Muscle of leg (tissue), 16 donors: ENCODE measurements at places on chromosomes 13 and 19.
A peak's percentile ranks its signal among the peaks of the same experiment; 100 is the strongest.

- no peak for DNase-seq
These were observed 32.2 kb downstream of the MTRF1 start for GRCh38 chr13:41231025-41231677.

DNA sequence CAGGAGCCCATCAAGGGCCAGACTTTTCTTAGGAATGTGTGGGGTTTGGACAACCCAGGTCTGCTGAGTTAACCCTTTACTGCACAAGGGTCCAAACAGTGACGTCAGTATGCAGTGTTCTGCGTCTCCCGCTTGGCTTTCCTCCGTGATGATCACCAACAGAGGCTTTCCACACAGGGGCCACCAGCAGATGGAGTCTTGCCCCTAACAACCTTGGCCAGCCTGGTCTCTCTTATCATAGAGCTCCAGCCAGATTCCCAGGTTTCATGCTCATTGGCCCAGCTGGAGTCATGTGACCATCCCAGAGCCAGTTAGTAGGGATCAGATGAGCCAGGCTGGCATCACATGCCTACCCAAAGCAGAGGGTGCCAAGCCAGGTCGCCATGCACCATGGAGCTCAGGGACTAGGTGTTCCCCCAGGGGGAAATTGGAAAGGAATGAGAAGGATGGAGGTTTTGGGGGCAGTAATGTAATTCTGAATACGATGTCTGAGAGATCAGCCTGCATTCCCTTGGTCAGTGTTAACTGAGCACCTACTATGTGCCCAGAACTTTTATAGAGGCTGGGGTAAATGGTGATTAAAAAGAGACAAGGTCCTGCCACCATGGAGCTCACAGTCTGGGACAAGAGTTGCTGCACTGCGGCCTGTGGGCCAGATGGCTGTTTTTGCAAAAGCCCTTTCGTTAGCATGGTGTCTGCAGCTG lies 61.2 kb downstream of the MYH14 start:
- no peak for DNase-seq

- no peak for DNase-seq
These were observed 713.4 kb downstream of the SLITRK5 start for GRCh38 chr13:88384542-88384941.

- DNase-seq = no peak
These were observed 98.0 kb downstream of the EDNRB start for GRCh38 chr13:77820431-77821149.

DNA sequence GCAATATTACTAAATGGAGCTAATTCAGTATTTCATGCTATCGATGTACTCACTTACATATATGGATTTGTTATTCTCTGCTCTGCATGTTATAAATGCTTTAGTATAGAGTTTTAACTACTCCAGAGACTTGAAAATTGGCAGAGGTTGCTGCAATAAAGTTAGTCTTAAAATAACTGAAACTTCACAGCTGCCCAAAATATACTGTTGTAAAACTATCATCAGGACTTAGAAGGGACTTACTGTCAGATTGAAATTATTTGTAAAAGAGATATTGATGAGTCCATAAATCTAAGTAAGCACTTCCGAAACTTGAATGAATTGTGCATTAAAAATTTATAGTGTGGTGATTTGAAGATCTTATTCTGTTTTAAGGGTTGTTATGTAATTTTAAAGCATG lies 1178.2 kb upstream of the PCDH20 start:
- peak; percentile 63 for DNase-seq

- DNase-seq = no peak
These were observed 50.4 kb upstream of the ARHGEF7 start for GRCh38 chr13:111064661-111065060.

DNA sequence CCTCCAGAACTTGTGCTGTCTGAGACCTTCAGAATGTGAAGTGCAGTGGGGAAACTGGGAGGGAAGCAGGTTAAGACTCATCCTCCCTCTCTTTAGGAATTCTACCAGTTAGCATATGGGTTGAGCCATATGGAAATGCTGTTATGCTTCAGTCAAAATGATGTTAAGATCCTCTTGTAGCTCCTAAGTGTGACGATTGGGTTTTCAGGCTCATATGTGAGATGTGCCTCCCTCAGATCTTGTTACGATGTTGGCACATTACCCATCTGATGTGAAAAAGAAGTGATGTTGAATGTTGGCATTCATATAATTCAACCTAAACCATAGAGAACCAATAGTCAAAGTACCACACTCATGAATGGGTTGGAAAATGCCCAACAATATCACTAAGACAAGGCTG lies 67.8 kb upstream of the IPO5 start:
- DNase-seq = no peak

DNA sequence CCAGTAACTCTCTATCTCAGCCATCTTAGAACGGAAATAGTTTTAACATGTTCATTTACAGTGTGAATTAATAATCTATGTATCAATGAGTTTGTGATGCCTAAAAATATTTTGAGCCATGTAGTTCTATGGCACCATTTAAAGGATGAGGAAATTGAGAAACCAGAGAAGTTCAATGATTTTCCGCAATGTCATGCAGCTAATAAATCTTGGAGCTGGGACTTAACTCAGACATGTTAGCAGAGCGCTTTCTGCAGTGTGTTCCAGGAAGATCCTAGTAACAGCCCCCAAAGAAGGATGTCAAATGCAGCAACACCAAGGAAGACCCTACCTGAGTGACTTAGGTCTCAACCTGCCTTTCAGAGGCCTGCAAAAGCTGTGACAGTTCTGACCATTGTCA lies 99.3 kb upstream of the RAP2A start:
- peak; percentile 42 for DNase-seq

GRCh38 chr19:47694466-47695273 lies 18.6 kb upstream of the EHD2 start:
- DNase-seq = no peak

DNA sequence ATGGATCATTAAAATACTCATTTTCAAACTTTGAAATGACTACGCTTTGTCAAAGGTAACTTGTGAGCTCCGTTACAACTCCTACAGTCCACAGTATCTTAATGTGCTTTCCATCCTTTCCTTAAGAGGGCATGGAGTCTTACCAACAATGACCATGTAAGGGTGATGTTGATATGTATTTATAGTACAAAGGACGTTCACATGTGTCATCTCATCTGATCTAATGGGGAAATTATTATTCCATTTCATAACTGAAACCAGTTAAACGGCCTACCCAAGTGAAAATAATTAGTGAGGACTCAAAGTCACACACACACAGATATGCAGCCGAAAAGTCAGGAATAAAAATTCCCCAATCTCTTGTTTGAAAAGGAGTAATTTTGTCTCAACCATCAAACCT lies 9.6 kb downstream of the USP12 start:
- no peak for DNase-seq

GRCh38 chr13:113050734-113051431 lies 54.7 kb upstream of the F7 start:
- DNase-seq = no peak

DNA sequence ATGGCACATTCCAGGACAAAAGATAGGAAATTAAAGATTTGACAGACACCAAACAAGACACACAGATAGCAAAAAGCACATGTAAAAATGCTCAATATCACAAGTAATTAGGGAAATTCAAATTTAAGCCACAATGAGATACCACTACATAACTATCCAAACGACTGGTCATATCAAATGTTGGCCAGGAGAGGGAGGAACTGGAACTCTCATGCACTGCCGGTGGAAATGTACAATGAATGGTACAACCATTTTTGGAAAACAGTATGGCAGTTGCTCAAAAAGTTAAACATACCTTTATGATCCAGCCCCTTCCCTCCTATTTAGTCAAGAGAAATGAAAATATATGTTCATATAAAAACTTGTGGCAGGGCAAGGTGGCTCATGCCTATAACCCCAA lies 36.8 kb upstream of the CYP2S1 start:
- DNase-seq = no peak

DNA sequence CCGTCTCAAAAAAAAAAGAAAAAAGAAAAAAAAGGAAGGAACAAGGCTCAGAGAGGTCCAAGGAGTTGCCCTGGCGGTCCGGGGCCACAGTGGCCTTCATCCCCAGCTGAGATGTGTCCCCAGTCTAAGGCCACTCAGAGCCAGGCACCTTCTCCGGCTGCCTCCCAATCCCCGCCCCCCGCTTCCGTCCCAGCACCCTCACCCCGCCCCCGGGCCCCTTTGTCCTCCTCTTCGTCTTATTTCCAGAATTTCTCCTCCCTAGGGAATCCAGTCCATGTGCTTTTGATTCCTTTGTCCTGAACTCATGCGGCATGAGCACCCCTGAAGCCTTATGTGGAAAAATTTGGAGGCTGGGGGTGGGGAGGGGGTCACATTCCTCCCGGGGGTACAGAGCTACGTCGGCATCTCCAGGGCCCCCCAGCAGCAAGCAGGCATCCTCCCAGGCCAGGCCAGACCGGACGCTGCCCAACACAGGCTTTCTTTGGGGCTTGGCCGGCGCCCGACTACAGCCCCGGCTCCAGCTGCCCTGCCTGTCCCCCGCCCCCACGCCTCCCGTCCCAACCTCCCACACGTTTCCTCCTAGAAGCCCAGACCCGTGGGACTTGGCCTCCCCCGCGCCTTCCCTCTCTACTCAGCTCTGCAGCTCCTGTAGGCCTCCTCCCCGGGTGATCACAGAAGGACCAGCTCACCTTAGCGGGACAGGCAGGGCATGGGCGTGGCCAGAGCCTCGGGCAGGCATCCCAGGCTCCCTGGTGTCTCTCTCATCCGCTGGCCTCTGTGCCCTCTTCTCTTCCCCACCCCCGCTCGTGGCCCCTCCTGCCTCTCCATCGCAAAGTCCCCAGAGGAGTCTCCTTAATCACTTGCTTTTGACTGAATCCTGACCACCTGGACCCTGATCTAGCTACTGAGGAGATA lies 17.8 kb upstream of the ADGRE5 start:
- peak; percentile 83 for DNase-seq

DNA sequence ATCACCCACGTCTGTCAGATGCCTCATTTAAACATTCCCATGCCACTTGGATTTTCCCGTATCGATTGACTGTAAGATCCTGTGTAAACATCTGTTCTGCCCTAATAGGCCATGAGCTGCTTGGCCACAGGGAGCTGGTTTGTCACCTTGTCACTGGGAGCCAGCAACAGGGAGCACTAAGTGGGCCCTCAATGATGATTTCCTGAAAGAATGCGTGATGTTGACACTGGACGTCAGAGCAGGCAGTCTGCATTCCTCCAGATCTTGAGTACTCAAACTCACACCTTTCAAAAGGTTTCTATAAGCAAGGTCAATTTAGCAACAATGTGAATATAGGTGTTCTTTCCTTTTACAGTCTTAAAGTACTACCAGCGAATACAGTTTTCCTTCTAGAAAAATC lies 78.8 kb downstream of the TUBGCP3 start:
- no peak for DNase-seq

DNA sequence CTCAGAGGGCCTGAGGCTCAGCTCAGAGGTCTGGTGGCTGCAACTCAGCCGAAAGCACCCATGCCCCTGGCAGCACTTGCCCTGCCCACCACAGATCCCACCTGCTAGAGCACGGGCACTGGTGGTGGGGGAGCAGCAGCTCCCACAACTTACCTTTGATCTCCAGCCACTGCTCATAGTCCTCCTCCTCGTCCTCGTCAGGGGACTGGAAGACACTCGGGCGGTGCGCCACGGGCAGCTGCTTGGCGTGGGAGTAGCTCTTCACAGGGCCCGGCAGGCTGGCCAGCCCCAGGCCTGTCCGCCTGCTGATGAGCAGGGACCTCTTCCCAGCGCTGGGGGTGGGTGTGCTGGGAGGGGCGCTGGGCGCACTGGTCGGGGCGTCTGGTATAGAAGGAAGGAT lies 14.6 kb downstream of the SUGP1 start:
- no peak for DNase-seq

GRCh38 chr19:52270266-52270885 lies 989 bp downstream of the ZNF766 start:
- DNase-seq = no peak

DNA sequence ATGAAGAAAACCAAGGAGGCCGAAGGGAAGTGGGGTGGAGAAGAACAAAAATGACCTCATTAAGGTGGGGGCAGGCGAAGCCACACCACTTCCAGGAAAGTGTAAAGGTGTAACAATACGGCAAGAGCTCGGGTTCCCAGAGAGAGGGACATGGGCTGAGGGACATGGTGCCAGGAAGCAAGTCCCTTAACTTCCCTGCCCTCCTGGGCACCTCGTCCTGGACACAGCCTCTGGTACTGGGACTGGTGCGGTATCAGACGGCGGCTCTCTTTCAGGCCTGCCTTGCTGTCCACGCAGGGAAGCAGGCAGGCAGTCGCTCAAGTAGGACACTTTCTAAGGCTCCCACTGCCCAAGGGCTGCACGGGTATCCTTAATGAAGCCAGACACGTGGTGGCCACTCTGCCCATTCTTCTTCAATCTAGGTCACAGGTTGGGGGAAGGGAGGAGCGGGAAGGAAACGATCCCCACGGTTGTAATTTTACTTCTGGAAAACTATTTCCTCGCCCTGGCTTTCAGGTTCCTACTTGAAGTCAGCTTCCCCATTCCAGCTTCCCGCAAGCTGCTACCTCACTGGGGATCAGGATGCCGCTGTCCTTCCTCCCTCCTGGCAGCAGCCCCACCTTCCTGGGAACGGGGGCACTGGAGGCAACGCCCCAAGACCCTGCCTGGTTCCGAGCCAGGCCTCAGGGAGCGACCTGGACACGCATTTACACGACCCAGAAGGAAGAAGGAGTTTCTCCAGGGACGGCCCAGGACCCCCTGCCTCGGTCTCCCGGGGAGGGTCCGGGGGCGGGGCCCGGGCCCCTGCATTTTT lies 1.2 kb downstream of the AP3D1 start:
- DNase-seq = peak; percentile 41

DNA sequence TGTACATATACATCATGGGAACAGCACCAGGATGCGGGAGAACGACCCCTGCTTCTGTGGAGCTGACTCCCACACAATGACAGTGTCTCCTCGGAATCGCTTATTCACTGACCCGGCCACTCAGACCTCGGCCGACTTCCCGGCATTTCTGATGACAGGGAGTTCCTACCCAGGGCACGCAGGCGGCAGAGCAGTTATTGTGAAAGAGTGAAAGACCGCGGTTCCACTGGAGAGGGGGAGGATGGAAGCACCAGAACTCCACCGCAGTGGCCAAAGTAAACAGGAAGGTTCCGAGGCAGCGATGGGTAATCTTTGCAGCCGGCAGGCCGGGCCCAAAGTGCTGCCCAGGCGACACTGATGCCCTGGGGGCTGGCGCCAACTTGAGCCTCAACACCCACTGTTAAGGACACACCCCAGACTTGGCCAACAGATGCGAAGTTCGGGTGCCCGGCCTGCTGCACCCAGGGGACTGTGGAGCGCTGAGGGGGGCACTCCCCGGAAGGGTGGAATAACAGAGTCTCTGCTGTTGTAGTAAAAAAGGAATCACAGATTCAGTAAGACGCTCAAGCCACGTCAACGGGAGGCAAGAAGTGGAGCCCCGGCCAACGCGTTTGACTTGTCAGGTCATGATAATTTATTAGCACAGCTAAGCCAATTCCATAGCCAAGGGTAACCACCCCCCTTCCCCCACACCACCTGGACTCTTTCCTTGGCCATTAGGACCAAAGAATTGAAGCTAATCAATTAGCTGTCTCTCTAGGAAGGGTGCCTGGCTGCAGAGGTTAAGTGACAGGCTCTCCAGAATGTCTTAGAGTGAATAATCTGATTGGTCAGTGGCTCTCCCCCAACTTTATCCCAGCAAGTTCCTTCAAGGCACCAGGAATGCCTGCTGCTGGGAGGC lies 5.8 kb downstream of the MLLT1 start:
- DNase-seq = peak; percentile 68

- no peak for DNase-seq
These were observed 330.7 kb downstream of the PCDH20 start for GRCh38 chr13:61084988-61085387.

GRCh38 chr13:106521095-106521799 lies 14.2 kb downstream of the EFNB2 start:
- no peak for DNase-seq
